ENCODE measurements at places on chromosomes 12 and 14. TPM values are rescaled to one million over a fixed set of nuclear protein-coding genes. Genes with fewer than 3 reads are reported as not detected.

DNA sequence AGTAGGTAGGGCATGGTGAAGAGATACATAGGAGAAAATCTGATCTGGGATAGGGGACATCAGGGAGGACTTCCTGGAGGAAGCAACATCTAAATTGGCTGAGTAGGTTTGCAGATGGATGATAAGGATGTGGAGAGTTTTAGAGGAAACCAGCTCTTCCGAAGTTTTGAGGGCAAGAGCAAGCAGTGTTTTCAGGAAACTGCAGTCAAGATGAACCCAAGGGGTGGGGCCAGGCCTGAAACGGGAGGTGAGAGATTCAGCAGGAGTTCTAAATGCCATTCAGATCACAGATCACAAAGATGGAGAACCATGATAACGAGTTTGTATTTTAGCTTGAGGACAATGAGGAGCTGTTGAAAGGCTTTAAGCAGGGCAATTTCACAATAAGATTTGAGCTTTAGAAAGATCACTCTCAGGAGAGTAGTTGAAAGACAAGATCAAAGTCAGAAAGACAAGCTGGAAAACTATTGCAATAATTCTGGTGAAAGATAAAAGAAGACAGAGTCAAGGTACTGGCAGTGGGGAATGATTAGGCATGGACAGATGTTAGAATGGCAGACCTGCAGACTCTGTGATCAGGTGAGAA is 70.1 kb upstream of the PLXNC1 start:
- no peak for DNase-seq

- DNase-seq, result no peak
These were observed 1.2 kb downstream of the UNC119B start for GRCh38 chr12:120711411-120711810.

- DNase-seq, result no peak
These were observed 158.0 kb downstream of the EPS8 start for GRCh38 chr12:15631007-15631715.

- DNase-seq, result no peak
These were observed 184.5 kb downstream of the RBM19 start for GRCh38 chr12:113781415-113782198.

GRCh38 chr14:79438696-79439342 is 772.5 kb downstream of the DIO2 start:
- DNase-seq, result no peak

- no peak for DNase-seq
These were observed 7.2 kb downstream of the DTD2 start for GRCh38 chr14:31449971-31450610.

REC8 gene
- total RNA-seq, result 7.0 TPM

Measured in heart right ventricle (tissue), 16 donors.